ENCODE measurements at places on chromosomes 3 and 15.

GRCh38 chr3:106172780-106173179 is 304.0 kb upstream of the CBLB start:
- DNase-seq = no peak

- DNase-seq = no peak
These were observed 82.7 kb downstream of the TLE3 start for GRCh38 chr15:70014860-70015490.

DNA sequence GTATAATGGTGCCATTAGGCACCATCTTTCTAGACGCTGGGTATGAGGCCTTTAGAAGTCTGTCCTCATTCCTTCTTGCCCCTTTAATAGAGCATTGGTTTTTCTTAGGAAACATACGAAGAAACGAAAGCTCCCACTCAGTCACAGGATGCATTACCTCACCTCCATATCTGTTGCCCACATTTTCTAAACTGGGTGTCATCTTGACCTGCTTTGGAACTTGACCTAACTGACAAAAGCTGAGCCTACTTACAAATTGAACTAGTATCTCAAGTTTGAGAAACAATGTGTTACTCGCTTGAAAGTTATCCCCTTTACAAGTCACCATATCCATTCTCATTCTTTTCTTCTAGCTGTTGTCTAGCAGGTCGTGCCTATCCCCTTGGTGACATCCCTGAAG is 102.7 kb downstream of the VPS8 start:
- DNase-seq = no peak

DNA sequence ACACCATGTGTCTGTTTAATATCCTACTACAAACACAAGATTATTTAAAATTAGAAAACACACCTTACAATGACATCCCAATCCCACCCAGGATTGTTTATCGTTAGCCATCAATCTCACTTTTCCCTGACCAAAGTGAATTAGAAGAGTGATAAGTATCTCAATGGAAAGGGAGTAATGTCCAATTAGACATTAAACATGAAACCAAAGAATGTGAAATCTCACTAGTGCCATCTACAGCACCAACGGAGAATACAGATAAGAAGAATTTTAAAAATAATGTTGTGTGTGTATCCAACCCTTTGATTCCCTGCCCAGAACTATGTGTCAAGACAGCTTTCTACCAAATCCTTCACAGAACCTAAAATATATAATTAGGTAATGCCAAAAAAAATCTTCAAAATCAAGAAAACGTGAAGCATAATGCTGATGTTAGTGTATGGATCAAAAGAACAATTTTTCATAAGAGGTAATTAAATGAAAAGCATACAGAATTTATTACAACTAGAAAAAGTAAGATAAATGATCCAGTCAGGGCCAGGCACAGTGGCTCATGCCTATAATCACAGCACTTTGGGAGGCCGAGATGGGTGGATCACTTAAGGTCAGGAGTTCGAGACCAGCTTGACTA is 64.2 kb downstream of the SCAPER start:
- no peak for DNase-seq

GRCh38 chr15:94086341-94086740 is 145.0 kb upstream of the MCTP2 start:
- DNase-seq = no peak

- no peak for DNase-seq
These were observed 45.7 kb downstream of the EXOG start for GRCh38 chr3:38541806-38542205.

- no peak for DNase-seq
These were observed 16.1 kb downstream of the MAP6D1 start for GRCh38 chr3:183809270-183809669.

- no peak for DNase-seq
These were observed 281.7 kb downstream of the EFHB start for GRCh38 chr3:19652336-19652735.

- DNase-seq = no peak
These were observed 204.4 kb downstream of the OTOL1 start for GRCh38 chr3:161700998-161701397.

GRCh38 chr3:23314981-23315762 is 112.0 kb downstream of the UBE2E2 start:
- no peak for DNase-seq

DNA sequence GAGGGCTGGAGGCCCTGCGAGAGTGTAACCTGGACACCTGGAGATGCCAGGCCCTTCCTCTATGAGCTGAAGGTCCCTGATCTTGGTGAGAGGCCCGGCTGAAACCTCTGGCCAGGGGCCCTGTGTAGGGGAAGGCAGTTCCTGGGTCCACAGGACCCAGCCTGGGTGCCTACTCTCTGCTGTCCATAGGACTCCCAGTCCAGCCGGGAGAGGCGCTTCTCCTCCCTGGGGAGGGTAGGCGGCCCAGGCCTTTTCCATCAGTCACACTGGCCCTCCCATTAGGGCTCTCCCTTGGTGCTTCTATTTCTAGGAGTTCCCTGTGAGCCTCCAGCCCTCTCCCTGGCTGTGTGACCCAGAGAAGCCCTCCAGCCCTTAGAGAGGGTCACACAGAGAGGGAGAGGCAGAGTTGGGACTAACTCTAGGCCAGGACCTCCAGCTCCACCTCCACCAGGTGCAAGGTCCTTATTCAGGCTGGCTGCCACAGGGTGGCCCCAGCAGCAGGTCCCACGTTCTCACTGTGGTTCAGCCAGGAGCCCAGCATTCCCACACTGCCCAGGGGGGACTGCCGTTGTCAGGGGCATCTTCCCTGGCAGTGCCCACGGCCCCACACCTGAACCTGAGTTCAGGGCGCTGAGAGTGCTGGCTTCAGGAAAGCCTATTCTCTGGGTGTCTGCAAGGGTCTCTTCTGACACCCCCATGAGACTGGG is 146.8 kb downstream of the SMAD6 start:
- no peak for DNase-seq

DNA sequence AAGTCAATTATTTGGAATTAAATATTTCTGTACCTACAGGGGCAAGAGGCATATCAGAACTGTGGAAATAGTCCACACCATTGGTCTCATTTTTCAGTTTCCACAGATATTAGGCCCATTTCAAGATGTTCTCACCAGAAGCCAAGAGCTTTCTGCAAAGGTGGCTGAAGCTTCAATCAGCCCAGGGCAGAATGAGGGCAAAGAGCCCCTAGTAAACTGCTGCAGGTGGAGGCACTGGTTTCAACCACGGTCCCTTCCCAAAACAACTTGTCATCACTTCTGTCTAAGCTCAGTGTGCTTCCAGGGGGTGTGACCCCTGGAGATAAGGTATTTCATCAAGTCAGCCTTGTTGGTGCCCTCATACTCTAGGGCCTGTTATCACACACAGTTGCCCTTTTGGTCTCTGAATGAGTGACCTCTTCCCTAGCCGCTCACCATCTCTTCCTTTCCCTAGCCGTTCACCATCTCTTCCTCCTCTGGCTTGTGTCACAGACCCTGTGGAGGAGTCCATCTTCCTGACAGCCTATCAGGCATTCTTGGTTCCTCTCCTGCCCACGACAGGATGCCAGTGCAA is 21.2 kb downstream of the IL17RD start:
- no peak for DNase-seq

DNA sequence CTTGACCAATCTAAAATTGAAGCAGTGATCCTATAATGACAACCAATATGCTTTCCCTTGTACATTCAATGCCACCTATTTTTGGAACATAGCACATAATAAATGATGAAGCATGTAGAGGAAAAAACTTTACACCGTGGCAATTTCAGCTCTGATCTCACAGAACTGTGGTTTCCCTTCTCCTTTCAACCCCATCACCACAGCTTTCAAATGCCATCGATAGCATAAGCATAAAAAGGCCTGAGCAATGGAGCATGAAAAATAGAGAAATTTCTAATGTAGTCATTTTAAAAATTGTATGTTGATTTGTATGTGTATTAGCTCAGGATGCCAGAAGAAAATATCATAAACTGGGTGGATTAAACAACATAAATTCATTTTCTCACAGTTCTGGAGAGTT is 406.0 kb upstream of the TMCO5A start:
- no peak for DNase-seq

GRCh38 chr3:51710631-51711351 is 3.9 kb downstream of the GRM2 start:
- no peak for DNase-seq

- no peak for DNase-seq
These were observed 150.7 kb downstream of the FNDC3B start for GRCh38 chr3:172189987-172190603.

DNA sequence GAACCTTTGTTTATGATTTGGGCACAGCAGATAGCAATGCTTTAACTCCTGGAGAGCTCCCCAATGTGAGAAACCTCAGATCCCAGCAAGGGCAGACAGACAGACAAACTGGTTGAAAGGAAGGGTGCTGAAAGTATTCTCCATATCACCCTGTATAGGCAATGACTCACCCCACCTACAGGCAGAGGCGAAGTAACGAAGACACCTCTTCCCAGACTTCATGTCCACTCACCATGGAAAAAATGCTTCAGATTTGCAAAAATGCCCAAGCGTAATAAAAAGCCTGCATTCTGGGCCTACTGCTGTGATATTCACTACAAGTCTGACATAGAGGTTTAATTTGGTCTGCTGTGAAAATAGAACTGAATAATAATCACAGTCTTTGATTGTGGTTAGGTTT is 50.5 kb downstream of the THBS1 start:
- no peak for DNase-seq

All from stimulated activated CD4-positive, alpha-beta T cell treated with anti-CD3 and anti-CD28 coated beads, Interleukin-1b, Interleukin-23, amount 100 ng/mL, for 1 hour (primary cell).